ENCODE measurements at places on chromosomes 16 and 17. TPM values are rescaled to one million over a fixed set of nuclear protein-coding genes. Genes with fewer than 3 reads are reported as not detected.

PIMREG gene
- 23.7 TPM for polyA plus RNA-seq

SLC22A31 gene
- polyA plus RNA-seq, result 0.30 TPM

GTF3C1 gene
- polyA plus RNA-seq, result 109 TPM

ZP2 gene
- polyA plus RNA-seq, result not detected

ESRP2 gene
- 0.27 TPM for polyA plus RNA-seq

PDIA2 gene
- polyA plus RNA-seq, result 37.1 TPM

CCDC144A gene
- 6.3 TPM for polyA plus RNA-seq

TBC1D3 gene
- polyA plus RNA-seq, result not detected

CXCL16 gene
- 18.4 TPM for polyA plus RNA-seq

CCL11 gene
- not detected for polyA plus RNA-seq

PYY gene
- 0.68 TPM for polyA plus RNA-seq

KIFC3 gene
- 55.7 TPM for polyA plus RNA-seq

NEUROD2 gene
- polyA plus RNA-seq, result 10.8 TPM

CCL4L2 gene
- polyA plus RNA-seq, result 2.1 TPM
